ENCODE measurements at places on chromosomes 6 and 20.

DNA sequence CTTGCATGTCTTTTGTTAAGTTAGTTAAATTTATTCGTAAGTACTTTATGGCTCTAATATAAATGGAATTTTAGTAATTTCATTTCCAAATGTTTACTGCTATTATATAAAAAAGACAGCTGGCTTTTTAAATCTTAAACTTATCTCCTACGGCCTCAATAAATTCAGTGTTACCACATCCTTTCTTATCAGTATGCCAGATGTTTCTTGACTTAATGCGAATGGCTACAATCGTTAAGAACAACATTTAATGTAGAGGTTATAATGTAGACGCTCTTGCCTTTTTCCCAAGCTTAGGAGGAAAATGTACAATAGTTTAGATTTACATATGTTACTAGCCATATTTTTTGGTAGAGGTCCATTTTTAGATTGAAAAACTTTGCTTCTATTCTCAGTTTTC lies 659.4 kb downstream of the TENT5A start:
- no peak for DNase-seq

DNA sequence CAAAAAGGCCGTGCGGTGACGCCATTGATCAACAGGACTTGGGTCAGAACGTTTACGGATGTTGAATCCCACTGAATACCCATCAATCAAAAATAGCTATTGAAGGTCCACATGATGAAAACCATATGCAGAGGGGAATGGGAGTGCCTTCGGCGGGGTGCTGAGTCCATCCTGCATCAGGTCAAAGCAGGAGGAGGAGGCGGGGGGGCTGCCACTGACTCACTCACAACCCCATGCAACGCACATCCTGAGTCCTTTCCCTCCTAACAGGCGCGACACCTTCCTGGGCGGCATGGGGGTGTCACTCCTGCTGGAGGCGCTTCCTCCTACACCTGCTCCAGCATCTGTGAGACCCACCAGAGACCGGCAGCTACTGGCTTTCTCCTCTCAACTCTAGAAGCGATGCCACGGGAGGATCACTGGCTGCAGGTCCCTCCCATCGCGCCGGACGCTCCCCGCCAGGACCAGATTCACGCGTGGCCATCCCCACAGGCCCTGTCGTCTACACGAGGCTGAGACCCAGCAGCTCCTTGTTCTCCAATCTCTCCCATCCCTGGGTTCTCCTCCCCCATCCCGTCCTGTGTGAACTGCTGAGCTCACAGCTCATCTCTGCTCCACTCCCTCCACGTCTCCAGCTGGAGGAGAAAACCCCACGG lies 170.6 kb upstream of the THBS2 start:
- DNase-seq, result no peak

GRCh38 chr20:37567331-37567665 lies 39.6 kb upstream of the BLCAP start:
- DNase-seq, result no peak

DNA sequence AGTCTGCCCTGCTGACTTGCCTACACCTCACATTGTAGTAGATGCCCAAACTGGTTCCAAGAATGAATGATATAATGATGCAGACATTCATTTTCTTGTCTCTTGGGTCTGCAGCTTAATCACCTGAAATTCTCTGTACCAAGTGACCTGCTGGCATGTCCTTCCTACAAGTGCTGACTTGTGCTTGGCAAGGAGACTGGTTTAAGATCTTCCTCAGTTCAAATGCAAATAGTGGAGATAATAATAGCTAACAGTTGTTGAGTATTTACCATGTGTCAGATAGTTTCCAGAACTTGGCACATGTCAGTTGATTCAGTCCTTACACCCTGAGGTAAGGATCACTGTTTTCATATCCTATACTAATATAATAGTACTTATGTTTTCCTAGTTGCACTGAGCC lies 223.4 kb downstream of the SLC24A3 start:
- DNase-seq, result no peak

- DNase-seq, result no peak
Observed at GRCh38 chr6:64847396-64847795, 859.6 kb downstream of the EYS start.

- DNase-seq, result no peak
Observed at GRCh38 chr6:40610229-40610628, 23.1 kb upstream of the LRFN2 start.

- DNase-seq, result peak; percentile 87
Observed at GRCh38 chr6:12064131-12064530, 52.0 kb downstream of the HIVEP1 start.

DNA sequence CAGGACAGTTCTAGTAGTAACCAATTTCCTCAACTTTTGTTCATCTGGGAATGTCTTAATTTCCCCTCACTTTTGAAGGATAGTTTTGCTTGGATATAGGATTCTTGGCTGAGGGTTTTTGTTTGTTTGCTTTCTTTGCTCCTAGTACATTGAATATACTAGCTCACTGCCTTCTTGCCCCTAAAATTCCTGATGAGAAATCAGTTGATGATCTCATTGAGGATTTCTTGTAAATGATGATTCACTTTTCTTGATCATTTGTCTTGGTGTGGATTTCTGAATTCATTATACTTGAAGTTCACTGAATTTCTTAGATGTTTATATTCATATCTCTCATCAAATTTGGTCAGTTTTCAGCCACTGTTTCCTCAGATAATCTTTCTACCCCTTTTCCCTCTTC lies 49.1 kb upstream of the PRDM1 start:
- peak; percentile 88 for DNase-seq
